Suprapubic skin (tissue), 4 donors: ENCODE measurements at places on chromosomes 6 and 20. TPM values are rescaled to one million over a fixed set of nuclear protein-coding genes. Genes with fewer than 3 reads are reported as not detected.

The ADGRG6 gene
- total RNA-seq, result 56.6 TPM

The RAD21L1 gene
- total RNA-seq, result not detected

The ABHD16B gene
- total RNA-seq, result not detected

The SLC32A1 gene
- total RNA-seq, result not detected

The TTBK1 gene
- total RNA-seq, result not detected

The TFAP2A gene
- 86.7 TPM for total RNA-seq

The AIF1 gene
- 7.2 TPM for total RNA-seq

The TP53TG5 gene
- 0.32 TPM for total RNA-seq

The GJA10 gene
- not detected for total RNA-seq

The KCNK17 gene
- not detected for total RNA-seq

The TAGAP gene
- total RNA-seq, result 1.9 TPM

The GPLD1 gene
- 55.3 TPM for total RNA-seq

The SDCBP2 gene
- total RNA-seq, result 74.4 TPM

The JARID2 gene
- total RNA-seq, result 20.0 TPM

The HLA-DRB1 gene
- total RNA-seq, result 37.5 TPM

The TUBB2B gene
- 19.3 TPM for total RNA-seq

The OR11A1 gene
- not detected for total RNA-seq

The WFDC12 gene
- total RNA-seq, result 0.98 TPM

The VGLL2 gene
- total RNA-seq, result not detected

The HEY2 gene
- total RNA-seq, result 2.2 TPM

The HRH3 gene
- not detected for total RNA-seq

The PKIB gene
- total RNA-seq, result 12.0 TPM

The TMEM170B gene
- 1.4 TPM for total RNA-seq

The BPIFB1 gene
- total RNA-seq, result not detected

The BEND6 gene
- not detected for total RNA-seq

The OR5V1 gene
- total RNA-seq, result not detected

The ARFGEF3 gene
- 20.6 TPM for total RNA-seq
